Stimulated activated CD8-positive, alpha-beta memory T cell treated with anti-CD3 and anti-CD28 coated beads, Interleukin-7, amount 100 ng/mL, for 1 hour (primary cell): ENCODE measurements at places on chromosomes 7 and 10.

GRCh38 chr7:113078331-113078730, 8.3 kb downstream of the GPR85 start:
- no peak for DNase-seq

GRCh38 chr7:29482056-29482455, 81.6 kb upstream of the PRR15 start:
- DNase-seq = no peak

- DNase-seq = no peak
Measured at GRCh38 chr10:90306187-90306586, 551.7 kb downstream of the HTR7 start.

GRCh38 chr10:127836966-127837365, 55.8 kb downstream of the CLRN3 start:
- no peak for DNase-seq

- DNase-seq = no peak
Measured at GRCh38 chr10:100342627-100342972, 4.4 kb upstream of the SCD start.

DNA sequence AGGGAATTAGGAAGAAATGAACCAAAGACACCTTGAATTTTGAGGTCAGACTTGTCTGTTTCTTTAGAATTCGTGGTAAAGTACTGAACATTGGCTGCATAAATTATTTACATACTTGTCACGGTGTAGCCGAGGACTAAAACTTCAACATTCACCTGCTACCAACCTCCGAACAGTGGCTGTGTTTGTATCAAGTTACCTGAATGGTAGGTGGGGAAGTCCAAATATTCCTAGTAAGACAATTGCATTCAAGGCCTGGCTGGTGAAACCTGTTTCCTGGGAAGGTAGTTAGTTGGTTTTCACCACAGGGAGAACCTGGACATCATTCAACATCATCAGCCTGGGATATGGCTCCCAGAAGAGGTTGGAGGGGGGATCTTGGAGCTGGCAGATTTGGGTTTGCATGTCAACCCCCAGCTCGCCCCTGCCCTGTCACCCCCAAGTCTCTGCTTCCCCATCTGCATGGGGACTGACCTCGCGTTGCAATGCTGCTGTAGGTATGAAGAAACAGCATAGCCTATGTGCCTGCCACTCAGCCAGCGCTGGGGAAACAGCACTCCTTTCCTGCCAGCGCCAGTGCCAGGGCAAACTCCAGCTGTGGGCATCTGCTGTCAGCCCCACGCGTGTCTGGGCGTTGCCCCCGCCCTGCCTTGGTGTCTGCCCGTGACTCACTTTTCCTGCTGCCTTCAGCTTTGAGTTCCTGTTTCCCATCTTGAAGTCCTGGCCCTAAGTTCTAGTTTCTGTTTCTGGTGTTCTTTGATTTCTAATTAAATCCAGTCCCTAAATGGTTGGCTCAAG, 12.7 kb upstream of the LARP4B start:
- no peak for DNase-seq

- DNase-seq = no peak
Measured at GRCh38 chr10:88680958-88681357, 16.7 kb downstream of the LIPF start.

DNA sequence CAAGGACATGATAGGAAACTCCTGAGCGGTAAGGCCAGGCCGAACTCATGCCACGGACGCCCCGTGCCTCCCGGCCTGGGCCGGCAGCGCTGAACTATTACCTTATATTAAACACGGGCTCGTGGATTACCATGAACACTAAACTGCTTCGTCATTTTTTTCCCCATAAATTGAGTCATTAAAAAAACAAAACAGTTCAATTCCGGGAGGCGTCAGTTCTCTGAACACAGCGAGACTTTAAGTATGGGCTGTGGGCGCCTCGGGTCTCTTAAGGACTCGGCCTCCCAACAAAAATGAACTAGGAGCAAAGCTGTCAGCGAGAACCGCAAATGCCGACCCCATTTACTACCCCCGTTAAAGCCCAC, 519 bp downstream of the PITRM1 start:
- DNase-seq = peak; percentile 9

DNA sequence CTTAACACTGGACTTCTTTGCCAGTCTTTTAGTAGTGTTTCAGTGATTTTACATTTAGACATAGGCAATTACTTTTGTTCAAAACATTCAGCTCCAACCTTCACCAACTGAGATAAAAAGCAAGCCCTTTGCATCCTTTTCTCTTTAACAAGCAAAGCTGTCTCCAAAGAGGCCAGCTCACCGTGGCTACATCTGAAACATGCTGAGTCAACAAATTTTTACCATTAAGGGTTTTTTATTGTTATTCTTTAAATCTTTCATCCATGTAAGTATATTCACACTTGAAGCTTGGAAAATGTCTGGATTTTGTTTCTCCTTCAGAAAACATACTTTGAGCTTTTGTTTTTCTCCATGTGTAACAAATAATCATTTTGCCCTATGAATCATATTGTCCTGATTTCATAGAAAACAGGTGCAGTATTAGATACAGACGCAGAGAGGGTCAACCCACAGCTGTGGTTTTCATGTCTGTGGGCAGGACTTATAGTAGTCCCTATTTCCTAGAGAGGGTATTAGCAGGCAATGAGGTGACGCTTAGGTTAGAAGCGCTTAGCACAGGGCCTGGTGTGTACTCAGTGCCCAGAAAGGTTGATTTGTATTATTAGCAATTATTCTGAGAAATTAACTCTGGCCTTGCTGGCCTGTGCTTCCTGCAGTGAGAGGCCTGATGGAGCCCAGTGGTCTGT, 99.5 kb downstream of the MKI67 start:
- DNase-seq = no peak

DNA sequence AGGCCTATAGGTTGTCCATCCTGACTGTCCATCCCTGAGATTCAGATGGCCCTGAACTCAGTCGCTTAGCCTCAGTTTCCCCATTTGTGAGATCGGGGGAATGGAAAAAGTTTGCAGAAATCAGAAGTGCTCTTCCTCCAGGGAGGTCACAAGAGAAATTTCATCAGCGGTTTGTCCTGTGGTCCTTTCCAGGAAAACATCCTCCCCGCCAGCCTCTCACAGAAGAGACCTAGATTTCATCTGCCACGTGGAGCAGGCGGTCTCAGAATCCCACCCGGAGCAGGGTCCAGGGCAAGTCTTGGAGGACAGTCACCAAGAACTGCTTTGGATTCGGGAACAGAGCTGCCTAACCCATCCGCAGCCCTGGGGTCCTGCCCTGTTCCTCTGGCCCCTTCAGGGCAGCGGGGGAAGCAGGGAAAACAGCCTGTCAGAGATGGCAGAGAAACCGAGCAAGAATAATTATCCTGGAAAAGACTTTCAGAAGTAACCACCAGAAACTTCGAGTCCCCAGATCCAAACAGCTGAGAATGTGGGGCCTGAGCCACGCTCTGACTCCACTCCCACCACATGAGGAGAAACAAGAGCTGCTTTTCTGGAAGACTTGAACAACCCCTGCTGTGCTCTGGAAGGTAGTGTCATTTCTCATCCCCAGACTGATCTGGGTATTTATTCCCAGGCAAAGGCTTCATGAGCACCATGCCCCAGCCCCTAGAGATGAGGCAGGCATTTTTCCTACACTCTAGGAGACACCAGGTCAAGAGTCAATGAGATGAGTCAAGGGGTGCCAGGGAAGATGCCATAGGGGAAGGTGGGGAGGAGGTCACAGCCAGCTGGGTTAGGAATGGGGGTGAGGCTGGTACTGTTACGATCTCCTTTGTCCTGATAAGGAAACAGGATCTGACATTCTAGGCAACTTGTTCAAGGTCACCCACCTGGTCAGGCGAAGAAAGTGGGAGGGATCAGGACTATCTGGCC, 1.1 kb upstream of the TNS3 start:
- DNase-seq = no peak

DNA sequence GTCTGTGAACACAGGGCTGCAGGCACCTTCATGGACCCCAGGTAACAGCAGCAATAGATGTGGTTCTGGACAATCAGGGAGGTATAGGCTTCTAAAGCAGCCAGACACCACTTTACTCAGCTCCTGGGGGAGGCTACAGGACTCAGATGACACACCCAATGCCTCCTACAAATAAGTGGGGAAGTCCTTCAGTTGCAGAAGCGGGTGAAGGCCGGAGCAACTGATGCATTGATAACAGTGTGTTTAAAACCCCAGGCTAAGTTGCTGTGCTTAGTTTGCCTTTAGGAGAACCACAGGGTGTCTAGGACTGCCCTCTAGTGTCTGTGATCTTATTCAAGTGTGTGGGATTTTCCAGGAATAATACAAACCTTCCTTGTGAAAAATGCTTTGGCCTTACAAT, 5.9 kb upstream of the ITGA8 start:
- DNase-seq = no peak

GRCh38 chr10:69318867-69319727, 40.8 kb downstream of the HK1 start:
- DNase-seq = peak; percentile 56

DNA sequence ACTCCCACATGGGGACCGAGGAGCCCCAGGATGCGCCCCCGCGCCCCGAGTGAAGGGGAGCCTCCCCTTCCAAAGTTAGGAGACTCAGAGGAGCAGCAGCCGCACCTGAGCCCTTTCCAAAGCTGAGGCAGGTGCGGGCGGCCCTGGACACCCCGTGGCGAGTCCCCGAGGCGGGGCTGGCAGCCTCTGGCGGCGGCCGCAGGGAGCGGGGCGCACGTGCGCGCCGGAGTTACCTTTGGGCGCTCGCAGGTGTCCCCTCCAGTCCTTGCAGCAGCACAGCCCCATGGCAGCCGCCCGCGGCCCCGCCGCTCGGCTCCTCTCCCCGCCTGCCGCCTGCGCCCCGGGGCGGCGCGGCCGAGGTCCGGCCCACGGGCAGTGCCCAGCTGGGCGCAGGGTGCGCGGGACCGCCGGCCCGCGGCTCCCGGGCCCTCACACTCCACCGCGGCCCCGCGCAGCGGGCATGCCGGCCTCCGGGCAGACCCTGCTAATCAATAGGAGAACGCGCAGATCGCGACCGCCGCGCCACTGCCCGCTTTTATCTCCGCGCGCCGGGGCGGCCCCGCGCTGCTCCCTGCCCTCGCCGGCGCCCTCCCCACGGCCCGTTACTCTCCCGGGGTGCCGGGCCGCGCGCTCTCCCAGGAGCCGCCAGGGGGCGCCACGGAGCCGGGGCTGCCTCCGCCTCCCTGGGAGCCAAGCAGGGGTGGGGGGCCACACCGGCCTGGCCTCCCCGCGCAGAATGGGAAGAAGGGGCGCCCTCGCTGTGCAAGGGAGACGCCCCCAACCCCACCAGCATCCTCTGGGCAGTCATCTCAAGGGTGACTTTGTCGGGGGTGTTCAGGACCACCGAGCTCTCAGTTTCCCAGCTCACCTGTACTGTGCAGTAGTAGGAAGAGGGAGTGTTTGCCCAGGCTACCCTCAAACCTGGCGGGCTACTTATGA, 80.8 kb downstream of the ARHGAP22 start:
- DNase-seq = no peak
